NCI-H2171 treated with DMSO at 0.1 percent for 48 hours (cell line): ENCODE measurements at places on chromosomes 4 and X.

- no peak for DNase-seq
Observed at GRCh38 chr4:124534131-124534530, 178.4 kb downstream of the ANKRD50 start.

- DNase-seq: no peak
Observed at GRCh38 chr4:84366161-84366560, 132.9 kb downstream of the NKX6-1 start.

DNA sequence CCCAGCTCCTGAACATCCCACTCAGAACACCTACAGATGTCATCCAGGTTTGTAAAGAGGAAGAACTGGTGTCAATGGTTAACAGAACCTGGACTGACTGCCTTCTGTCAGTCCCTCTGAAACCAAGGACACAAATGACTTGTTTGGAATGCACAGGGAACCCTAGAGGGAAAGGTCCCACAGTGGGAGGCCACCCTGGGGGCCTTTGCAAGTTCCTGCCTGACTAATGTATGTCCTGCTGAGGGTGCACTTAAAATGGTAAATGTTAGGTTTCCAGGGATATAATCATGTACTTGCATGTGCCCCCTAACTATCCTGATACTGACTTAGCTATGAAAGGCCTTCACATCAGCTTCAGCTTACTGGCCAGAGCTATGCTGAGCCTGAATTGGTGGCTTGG lies 15.0 kb upstream of the XAGE2 start:
- no peak for DNase-seq

DNA sequence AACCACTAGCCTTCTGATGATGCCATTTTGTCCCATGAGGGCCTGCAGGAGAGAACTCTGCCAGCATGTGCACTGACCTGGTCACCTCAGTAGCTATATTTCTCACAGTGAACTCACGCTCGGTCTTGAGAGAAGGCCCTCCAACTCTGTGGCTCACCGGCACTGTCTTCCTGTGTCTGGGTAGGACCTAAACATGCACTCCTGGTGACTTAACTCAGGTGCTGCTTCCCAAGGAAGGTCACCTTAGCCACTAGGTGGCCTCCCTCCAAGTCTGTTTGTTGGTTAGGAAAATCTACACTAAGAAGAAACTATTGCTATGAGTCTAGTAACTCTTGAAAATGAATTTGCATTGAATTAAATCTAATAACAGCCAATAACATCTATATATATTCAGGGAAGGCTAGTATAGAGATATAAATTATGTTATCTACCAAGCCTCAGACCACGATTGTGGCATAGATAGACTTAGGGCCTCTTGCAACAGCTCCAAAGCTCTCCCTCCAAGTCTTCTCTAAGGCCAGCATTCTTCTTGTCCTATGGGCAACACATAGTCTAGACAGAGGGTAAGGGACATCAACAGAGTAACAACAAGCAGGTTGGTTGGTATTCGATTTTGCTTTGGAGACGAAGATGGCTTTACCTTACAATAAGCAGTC lies 24.7 kb downstream of the TLR10 start:
- no peak for DNase-seq

GRCh38 chr4:164706675-164707074 lies 47.3 kb upstream of the SMIM31 start:
- no peak for DNase-seq

- no peak for DNase-seq
Observed at GRCh38 chr4:55483315-55483714, 63.4 kb downstream of the CLOCK start.

DNA sequence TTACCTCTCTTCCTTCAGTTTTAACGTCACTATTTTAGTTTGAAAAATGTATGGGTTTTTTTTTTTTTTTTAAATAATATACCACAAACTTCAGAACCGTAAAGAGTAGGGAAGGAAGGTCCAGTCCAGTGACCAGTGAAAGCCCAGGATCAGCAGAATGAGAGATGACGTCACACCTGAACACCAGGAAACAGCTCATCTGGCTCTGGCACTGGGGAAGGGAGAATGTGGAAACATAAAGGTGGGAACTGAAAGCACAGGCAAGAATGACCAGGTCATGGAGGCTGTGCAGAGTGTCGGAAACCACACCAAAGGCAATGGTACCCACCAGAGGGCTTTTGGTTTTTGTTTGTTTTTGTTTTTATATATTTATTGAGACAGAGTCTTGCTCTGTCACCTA lies 141.2 kb downstream of the DHX15 start:
- no peak for DNase-seq

GRCh38 chrX:99073551-99073950 lies 1336.5 kb downstream of the PCDH19 start:
- DNase-seq: no peak

DNA sequence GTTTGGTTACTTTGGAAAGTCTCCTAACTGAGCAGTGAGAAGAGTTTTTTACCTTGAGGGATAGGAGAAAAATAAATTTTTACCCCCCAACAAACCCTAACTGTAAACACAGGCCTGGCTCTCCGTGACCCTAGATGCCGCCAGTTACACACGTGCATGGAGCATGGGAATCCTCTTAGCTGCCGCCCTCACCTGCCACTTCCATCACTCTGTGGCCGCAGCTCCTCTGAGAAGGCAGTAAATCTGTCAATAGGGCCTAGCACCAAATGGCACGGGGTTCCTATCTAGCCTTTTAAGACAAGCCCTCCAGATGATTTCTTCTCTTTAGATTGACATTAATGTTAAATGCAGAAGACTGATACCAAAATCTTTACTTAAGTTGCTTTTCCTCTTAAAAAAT lies 330.3 kb upstream of the FAM241A start:
- no peak for DNase-seq
